ENCODE measurements at places on chromosomes 3 and 15.

- no peak for DNase-seq
Observed at GRCh38 chr3:95521396-95521795, 1293.0 kb upstream of the EPHA6 start.

GRCh38 chr3:187954873-187955586 is 198.9 kb upstream of the LPP start:
- DNase-seq, result peak; percentile 96

- DNase-seq, result no peak
Observed at GRCh38 chr15:74809956-74810355, 2.7 kb upstream of the LMAN1L start.

- DNase-seq, result peak; percentile 11
Observed at GRCh38 chr3:178043084-178043483, 493.2 kb upstream of the KCNMB2 start.

GRCh38 chr15:60585743-60586708 is 107.1 kb upstream of the ICE2 start:
- peak; percentile 83 for DNase-seq

GRCh38 chr3:180747805-180748361 is 68.6 kb upstream of the CCDC39 start:
- DNase-seq, result no peak

DNA sequence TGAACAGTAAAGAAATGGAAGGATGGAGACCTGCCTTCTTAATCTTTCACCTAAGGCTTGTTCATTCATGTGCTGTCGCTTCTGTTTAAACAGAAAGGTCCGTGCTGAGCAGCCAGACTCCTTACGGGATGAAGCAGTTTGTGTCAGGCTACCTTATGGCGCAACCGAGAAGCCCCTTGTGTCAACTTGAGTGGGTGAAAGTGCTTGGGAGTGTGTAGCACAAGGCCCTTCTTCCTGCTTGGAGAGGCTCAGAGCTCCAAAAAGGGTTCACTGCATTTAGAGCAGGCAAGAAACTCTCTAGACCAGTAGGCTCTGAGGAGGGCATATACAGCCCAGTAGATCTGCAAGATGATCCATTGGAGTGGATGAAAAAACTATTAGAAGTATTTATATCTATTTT is 16.0 kb downstream of the CAPN3 start:
- no peak for DNase-seq

Measured in fibroblast of mammary gland (primary cell).